ENCODE measurements at places on chromosomes 3 and 15.
A peak's percentile ranks its signal among the peaks of the same experiment; 100 is the strongest.

- no peak for DNase-seq
These were observed 234.5 kb downstream of the ERC2 start for GRCh38 chr3:56233742-56234141.

- DNase-seq: no peak
These were observed 287.8 kb upstream of the GOLIM4 start for GRCh38 chr3:168383573-168383972.

GRCh38 chr3:27326629-27327545 is 42.3 kb downstream of the NEK10 start:
- DNase-seq: peak; percentile 87

GRCh38 chr3:126211569-126211968 is 31.2 kb upstream of the ALDH1L1 start:
- DNase-seq: no peak

DNA sequence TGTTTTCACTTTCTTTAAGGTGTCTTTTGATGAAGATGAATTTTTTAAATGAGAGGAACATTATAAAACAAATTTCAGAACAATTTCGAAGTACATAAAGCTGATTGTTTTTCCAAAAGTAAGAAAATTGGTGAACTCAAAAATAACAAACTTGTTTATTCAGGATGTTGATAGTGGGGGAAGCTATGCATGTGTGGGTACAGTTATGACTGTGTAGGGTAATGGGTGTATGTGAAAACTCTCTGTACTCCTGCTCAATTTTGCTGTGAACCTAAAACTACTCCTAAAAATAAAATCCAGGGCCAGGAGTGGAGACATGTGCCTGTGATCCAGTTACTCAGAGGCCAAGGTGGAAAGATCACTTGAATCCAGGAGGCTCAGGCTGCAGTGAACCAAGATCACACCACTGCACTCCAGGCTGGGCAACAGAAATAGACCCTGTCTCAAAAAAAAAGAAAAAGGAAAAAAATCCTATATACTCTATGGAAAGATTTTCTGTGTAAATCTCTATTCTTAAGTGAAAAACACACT is 37.2 kb downstream of the PIK3CB start:
- DNase-seq: no peak

GRCh38 chr15:68492855-68493254 is 60.9 kb upstream of the ITGA11 start:
- peak; percentile 80 for DNase-seq

GRCh38 chr15:66408675-66409282 is 22.1 kb downstream of the MAP2K1 start:
- DNase-seq: no peak

- DNase-seq: no peak
These were observed 172.4 kb upstream of the SLC2A2 start for GRCh38 chr3:171198781-171199472.

DNA sequence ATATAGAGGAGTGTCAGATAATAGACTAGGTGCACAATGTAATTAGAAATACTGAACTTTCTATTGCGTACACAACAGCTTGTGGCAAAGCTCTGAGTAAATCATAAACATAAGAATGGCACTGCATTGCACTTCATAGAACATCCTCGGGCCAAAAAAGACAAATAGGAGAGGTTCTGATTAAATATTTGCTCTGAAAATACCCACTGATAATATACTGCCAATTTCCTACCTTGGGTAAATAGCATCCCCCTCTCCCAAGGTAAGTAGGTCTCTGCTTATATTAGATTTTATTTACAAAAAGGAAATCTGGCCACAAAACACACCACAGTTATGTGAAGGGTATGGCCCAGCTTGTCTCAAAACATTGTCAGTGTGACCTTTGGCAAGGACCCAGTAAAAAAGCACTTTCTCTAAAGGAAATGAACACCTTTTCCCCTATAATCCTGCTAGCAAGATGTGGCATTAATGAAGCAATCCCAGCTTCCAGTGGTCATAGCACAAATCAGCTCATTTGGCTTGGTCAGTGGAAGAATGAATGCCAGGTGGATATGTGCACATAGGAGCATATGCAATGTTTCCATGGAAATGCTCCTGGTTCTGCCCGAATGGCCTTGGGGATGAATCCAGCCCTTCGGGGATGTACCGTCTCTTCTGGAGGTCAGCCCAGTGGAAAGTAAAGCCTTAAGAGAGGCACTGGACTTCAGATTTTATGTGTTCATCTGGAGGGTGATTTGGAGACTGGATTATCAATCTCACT is 315.9 kb downstream of the LSAMP start:
- DNase-seq: no peak

DNA sequence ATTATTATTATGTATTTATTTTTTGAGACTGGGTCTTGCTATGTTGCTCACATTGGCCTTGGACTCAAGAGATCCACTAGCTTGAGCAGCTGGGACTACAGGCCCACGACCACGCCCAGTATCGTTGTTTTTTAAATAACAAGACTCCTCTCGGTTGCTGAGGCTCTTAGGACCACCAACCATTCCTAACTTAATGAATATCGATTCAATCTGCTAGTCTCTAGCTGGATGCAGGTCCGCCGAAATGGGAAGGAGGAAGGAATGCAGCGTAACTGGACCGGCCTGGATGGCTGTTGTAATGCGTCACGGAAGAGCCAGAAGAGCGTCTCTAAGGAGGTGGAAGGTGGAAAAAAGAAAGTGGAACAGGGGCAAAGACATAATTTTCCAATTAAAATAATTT is 1.7 kb downstream of the ANXA2 start:
- peak; percentile 57 for DNase-seq

All from astrocyte of the spinal cord (primary cell).